ENCODE measurements at places on chromosomes 3 and 15.

DNA sequence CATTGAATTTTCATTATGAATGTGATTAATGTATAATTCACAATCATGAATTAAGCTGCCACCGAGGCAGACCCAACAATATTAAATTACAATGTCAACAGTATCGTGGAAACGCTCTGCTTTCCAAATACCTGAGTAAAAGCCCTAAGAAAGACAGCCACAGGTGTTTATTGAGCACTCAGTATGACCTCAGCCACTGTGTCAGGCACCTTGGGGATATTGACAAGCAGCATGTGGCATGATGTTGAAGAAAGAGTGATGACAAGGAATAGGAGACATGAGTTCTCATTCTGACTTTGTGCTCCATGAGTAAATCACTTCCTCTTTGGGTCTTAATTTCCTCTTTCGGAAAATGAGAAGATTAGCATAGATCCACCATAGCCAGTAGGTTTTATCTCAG, 12.8 kb downstream of the C2CD4A start:
- no peak for DNase-seq

GRCh38 chr3:46672349-46672695, 21.2 kb downstream of the ALS2CL start:
- no peak for DNase-seq

DNA sequence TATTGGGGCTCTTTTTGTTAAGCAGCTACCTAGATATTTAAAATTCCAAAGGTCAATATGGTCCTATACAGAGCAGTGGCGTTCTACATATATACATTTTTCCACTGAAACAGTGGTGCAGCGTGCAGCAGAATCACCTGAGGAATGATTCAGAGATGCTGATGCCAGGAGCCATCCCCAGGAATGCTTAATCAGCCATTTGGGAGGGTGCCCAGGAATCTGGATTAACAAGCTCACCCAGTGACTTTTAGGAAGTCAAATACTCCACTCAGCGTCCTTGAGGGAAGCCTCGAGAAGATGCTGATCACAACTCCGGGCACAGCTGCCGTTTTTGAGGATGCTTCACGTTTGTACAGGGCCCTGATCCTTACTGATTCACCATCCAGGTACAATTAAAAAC, 82.6 kb upstream of the ARHGEF3 start:
- DNase-seq: no peak

DNA sequence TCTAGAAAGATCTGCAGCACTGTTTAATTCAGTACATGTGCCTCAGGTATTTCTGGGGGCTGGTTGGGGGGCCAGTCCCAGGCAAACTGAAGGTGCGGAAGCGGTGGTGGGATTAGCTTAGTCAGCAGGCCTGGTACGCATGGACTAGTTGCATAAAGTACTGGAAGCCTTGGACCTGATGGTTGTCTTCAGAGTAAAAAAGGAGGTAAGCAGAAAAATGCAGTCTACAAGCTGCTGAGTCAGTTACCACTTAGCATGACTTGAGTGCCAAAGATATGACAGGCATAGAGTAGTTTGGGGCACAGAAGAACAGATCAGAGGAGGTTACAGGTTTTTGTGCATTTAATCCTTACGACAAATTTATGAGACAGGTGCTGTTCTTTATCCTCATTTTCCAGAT, 19.9 kb upstream of the GOLGA8J start:
- DNase-seq: no peak

GRCh38 chr3:193842029-193842798, 249.2 kb downstream of the OPA1 start:
- DNase-seq: no peak

DNA sequence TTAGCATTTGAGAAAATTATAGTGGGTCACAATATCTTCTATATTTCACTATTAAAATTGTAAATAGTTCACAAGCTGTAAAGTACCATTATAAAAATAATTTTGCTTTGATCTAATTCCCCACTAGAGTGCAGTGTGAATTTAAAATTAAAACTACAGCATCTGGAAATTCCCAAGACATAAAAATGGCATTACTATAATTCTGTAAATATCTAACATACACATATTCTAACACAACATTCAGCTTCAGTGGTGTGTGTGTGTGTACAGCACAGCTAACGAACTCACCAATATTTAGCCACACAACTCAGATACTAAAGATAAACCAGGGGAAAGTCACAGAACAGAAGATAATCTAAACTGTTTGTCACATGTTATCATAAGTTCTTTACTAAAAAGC, 424.9 kb upstream of the ZNF385D start:
- DNase-seq: no peak

DNA sequence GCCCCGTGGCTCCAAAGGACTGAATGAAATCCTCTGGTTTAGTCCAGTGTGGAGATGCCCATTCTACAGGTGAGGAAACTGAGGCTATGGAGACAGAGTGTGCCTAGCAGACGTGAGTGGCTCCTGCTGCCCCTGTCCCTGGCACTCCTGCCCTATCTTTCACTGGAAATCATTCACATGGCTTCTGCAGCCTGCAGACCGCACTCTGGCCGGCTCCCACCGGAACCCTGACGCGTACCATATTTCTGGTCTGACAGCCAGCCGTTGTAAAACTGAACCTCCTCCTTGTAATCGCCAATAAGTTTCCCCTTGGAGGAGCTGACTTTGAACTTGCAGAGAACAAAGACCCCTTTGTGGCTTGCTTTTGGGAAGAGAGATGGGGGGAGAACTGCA, 136.5 kb downstream of the CHSY1 start:
- DNase-seq: no peak

DNA sequence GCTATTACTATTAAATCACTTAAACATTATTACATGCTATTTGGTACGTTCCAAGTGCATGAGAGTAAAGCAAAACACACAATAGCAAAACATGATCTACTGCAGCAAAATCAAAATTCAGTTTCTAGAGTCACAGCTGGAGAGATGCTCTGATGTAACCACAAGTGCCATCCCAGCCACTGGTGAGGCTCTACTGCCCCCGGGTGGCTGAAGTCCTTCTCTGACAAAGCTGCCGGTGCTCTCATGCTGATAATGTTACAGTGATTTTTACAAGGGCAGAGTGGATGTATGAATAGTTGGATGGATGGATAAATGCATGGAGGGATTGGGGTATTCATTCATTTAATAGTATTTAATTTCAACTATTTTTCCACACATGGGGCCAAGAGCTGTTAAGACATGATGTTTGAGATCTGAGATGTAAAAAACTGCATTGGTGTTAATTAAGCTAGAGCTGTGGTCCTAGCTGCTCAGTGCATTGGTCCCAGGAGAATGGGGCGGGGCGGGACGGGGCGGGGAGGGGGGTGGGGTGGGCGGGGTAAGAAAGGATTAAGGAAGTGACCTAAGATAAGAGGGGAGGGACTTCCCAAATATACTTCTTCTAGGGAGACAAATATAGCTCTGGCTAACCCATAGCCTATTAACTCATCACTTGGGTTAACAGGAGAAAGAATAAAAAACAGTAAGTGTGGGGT, 5.3 kb upstream of the SPESP1 start:
- DNase-seq: peak; percentile 24

- DNase-seq: no peak
These were observed at the start of gene RBMS3 for GRCh38 chr3:29280404-29281093. Gene RBMS3 (plus strand): TSS chr3:29281071.

DNA sequence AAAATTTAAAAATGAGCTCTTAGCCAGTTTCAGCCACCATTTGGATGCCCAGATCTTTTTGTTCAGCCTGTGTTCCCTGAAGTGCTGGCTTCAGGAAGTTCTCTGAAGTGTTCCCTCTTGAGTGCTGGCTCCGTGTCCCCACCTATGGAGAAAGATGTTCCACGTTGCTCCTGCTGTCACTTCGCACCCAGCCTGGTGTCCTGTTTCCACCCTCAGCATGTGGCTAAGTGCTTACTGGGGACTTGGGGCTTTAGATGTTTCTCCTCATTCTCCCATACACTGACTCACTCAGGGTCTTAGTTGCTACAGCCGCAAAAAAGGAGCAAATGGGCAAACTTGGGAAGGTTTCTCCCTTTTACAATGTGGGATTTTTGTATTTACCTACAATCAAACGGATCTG, 16.6 kb downstream of the CHCHD6 start:
- no peak for DNase-seq

DNA sequence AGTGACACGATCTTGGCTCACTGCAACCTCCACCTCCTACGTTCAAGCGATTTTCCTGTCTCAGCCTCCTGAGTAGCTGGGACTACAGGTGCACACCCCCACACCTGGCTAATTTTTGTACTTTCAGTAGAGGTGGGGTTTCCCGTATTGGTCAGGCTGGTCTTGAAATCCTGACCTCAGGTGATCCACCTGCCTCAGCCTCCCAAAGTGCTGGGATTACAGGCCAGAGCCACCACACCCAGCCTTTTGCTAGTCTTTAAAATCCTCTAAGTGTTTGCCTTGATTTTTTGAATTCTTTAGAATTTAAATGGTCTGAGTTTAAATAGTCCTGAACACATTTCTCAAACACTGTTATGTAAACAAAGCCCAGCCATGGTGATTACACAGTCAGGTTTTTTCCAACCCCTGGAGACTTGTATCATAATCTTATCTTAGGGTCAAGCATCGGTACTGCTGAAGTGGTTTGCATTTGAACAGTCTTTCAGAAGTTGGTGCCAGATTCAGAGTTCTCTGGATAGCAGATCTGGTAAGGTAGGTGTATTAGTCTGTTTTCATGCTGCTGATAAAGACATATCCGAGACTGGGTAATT, 28.2 kb upstream of the PIAS1 start:
- DNase-seq: no peak

- DNase-seq: no peak
These were observed 11.9 kb downstream of the NOX5 start for GRCh38 chr15:69026355-69026754.

GRCh38 chr3:193057616-193058015, 140.0 kb upstream of the MB21D2 start:
- no peak for DNase-seq

DNA sequence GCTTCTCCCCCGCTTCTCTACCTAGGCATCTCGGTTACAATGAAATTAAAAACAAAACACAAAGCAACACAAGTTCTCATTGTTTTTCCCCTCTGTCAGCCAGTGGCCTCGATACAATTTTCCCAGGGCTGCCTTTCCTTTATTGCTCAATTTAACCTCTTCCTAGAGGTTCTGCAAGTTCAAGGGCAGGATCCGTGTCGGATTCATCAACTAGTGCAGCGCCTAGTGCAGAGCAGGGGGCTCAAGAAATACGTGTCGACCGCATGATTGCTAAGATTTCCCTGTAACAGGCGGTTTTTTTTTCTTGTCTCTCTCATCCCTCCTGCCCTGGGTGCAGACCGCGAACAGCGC, 1.4 kb upstream of the BHLHE40 start:
- peak; percentile 30 for DNase-seq

DNA sequence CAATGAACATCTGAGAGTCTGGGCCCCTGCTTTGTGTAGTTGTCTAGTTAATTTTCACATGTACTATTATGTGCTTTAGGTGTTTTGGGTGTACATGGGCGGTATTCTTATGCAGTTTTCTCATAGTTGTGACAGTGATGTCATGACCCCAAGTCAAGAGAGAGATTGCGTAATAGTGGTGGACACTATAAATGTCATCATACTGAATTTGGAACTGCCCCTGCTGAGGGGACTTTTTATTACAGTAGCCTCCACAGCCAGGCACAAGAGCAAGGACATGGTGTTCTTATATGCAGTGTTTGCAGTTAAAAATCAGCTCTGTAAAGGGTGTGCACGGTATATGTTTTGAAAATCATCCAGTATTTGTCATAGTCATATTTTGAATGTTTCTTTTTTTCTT, 29.5 kb downstream of the ABHD2 start:
- DNase-seq: no peak

Data from activated T-helper 9 cell treated with anti-CD3 and anti-CD28 coated beads, Interleukin-2, amount 50 U/mL, for 16 hours (primary cell).